ENCODE measurements at places on chromosomes 13 and 19.

DNA sequence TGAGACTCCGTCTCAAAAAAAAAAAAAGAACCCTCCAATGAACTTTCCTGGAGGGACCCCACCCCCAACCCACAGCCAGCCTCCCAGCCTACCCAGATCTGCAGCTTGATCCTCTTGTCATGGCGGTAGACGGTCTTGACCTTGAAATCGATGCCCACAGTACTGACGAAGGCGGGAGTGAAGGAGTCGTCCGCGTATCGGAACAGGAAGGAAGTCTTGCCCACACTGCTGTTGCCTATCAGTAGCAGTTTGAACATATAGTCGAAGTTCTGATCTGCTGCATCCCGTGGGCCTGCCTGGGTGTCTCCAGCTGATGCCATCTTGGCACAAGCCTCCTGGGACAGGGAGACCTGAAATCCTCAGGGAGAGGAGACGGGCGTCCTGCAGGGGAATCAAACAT lies 2.4 kb downstream of the RAB3D start:
- no peak for DNase-seq

GRCh38 chr13:111232191-111232590 lies 88.3 kb upstream of the TEX29 start:
- DNase-seq = no peak

GRCh38 chr13:24192811-24193162 lies 32.3 kb downstream of the SPATA13 start:
- DNase-seq = no peak

GRCh38 chr19:10226376-10227025 lies 4.6 kb downstream of the S1PR2 start:
- DNase-seq = peak; percentile 99

DNA sequence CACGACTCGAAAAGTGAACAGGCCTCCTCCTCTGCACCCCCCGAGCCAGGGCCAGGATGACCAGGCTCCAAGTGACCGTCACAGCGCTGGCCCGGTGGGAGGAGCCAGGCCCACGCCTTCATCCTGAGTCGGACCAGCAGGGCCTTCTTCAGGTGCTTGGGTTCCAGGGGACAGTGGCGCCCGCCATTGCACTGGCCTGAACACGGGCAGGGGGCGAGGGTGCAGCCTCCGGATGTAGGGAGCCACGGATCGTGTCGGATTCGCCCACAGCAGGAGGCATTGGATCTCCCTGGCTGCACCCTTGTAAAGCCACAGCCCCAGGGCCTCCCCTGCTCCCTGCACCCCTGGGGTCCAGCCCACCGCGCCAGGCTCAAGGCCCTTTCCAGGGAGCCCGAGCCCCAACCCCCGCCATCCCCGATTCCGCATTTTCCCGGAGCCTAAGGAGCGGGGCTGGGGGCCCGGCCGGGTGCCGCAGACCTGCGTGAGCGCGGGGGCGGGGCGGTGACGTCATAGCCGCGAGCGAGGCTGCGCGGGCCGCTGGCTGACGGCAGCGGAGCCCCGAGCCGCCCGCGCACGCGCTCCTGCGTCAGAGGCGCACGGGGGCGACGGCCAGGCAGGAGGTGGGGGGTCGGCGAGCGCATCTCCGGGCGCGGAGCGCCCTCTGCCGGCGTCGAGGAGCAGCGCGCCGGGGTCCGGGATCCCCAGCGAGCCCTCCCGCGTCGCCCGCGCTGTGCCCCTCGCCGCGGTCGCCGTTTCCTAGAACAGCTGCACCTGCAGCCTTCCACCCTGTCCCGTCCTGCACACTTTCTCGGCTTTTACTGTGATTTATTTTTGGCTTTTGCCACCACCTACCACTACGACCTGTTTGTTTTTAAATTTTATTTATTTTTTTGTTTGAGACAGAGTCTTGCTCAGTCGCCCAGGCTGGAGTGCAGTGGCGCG lies 1.5 kb upstream of the ATP5F1D start:
- peak; percentile 90 for DNase-seq

DNA sequence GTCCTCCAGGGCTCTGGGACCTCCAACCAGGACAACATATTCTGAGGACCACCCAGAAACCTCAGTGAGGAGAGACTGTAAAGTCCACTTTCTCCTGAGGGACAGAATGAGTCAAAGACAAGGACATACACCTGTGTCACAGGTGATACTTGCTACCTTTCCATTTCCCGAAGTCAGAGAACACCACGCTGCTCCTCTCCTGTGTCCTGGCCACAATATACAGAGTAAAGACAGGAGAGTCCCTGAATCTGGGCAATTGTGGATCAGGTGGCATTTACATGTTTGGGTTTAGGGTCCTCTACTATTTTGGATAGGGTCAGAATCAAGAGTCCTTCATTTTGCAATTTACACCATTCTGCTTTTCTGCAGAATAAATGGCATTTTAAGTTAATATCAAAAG lies 4.9 kb downstream of the MED26 start:
- no peak for DNase-seq

Data from fibroblast of mammary gland (primary cell).